Subcutaneous preadipocyte (primary cell): ENCODE measurements at places on chromosomes 4 and X. TPM values are rescaled to one million over a fixed set of nuclear protein-coding genes. Genes with fewer than 3 reads are reported as not detected.

SYTL4 gene
- total RNA-seq, result 2.6 and 4.7 TPM in 2 replicates

AWAT2 gene
- total RNA-seq, result not detected in 2 replicates

CNGA1 gene
- not detected in 2 replicates for total RNA-seq

GAGE1 gene
- total RNA-seq, result not detected in 2 replicates

GC gene
- not detected in 2 replicates for total RNA-seq

USP11 gene
- 24.8 and 28.7 TPM in 2 replicates for total RNA-seq

NBDY gene
- 7.2 and 8.5 TPM in 2 replicates for total RNA-seq

HTR2C gene
- total RNA-seq, result not detected in 2 replicates

CTAG1A gene
- not detected in 2 replicates for total RNA-seq

GAGE13 gene
- not detected in 2 replicates for total RNA-seq

PLA2G12A gene
- total RNA-seq, result 12.9 and 13.9 TPM in 2 replicates

ZC4H2 gene
- 4.3 and 4.4 TPM in 2 replicates for total RNA-seq

ADH1B gene
- total RNA-seq, result 17.2 and 497 TPM in 2 replicates

IGFBP7 gene
- total RNA-seq, result 4.4 and 4.5 TPM in 2 replicates

HS6ST2 gene
- under 0.01 and 0.20 TPM in 2 replicates for total RNA-seq

NDST4 gene
- not detected in 2 replicates for total RNA-seq

PLCXD1 gene
- 4.8 and 7.4 TPM in 2 replicates for total RNA-seq

SAGE1 gene
- not detected in 2 replicates for total RNA-seq

HSD17B13 gene
- under 0.01 TPM in 1 of 2 replicates, not detected in the other for total RNA-seq

TRIML1 gene
- not detected in 2 replicates for total RNA-seq

CXCL13 gene
- not detected in 2 replicates for total RNA-seq

TIMP1 gene
- 595 and 1,438 TPM in 2 replicates for total RNA-seq

OTUD6A gene
- total RNA-seq, result not detected in 2 replicates

PLP1 gene
- total RNA-seq, result 1.1 and 1.2 TPM in 2 replicates

FAM47E gene
- 0.37 TPM in 1 of 2 replicates, not detected in the other for total RNA-seq
